ENCODE measurements at places on chromosomes 3 and 15.

DNA sequence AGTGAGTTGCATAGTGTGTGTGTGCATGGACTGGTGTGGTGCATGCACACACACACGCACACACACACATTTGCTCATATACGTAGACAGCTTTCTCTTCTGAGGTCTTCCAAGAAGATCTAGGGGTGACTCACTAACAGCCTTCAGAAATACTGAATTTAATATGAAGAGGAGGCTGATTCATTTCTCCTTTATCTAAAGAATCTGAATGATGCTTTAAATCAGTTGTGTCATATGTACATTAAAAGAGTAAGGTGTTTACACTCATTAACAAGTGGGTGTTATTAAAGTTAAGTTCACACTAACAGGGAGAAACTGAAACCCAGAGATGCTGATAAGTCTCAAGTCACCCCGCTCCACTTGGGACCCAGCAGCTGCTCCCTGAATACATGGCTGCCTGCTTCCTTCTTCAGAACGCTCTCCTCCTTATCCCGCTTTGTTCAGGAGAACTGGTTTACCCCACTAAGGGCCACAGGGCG lies 22.0 kb downstream of the TMPRSS7 start:
- peak; percentile 46 for DNase-seq

GRCh38 chr3:195025056-195025883 lies 245.7 kb downstream of the XXYLT1 start:
- no peak for DNase-seq

DNA sequence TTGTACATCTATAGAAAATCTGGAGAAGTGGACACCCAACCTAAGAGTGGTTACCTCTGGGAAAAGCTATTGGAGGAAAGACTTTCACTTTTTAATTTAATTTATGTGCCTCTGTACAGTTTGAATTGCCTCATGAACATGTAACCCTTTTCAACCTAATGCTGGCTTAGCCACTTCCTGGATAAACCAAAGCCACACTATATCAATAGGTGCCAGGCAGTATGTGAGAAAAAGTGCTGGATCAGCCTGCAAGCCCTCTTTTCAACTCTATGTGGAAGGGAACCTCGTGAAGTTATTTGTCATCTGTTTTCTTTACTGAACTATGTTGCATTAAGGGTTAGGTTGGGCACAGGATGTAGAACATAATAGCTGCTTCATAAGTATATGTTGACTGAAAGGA lies 9.3 kb upstream of the TOPAZ1 start:
- DNase-seq = no peak

DNA sequence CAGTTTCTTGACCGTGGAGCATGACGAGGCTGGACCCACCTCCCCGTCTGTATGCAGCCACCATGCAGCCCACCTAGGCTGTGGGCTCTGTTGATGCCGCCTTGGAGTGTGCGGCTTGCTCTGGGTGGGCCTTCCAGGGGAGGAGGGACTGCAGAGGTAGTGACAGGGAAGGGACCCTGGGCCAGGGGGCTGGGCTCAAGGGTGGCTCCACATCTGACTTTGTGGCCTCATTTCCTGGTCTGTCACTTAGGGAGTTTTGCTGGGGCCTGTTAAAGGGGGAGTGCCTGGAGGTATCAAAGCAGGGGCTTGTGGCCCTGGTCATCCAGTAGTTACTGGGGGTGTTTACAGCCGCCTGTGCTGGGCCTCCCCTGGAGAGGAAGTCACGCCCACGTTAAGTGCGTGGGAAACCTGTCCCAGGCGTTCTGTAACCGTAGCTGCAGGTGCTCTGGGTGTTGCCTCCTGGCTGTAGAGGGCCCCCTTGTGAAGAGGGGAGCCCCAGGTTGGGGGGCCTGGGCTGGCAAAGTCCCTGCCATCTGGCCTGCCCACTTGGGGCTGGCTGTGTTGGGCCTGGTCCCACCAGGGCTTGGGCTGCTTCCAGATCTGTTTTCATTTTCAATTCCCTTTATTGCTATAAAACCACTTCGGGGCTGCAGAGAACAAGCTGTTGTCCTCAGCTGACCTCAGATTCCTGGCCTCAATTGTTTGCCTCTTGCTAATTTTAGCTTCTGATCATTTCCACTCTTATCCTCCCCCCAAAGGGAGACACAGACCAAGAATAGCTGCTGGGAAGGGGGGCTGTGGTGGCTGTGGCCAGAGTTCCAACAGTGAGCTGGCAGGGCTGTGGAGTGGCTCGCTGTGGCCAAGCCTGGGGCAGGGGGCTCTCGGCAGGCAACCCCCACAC lies 26.5 kb downstream of the KLF13 start:
- DNase-seq = peak; percentile 90

DNA sequence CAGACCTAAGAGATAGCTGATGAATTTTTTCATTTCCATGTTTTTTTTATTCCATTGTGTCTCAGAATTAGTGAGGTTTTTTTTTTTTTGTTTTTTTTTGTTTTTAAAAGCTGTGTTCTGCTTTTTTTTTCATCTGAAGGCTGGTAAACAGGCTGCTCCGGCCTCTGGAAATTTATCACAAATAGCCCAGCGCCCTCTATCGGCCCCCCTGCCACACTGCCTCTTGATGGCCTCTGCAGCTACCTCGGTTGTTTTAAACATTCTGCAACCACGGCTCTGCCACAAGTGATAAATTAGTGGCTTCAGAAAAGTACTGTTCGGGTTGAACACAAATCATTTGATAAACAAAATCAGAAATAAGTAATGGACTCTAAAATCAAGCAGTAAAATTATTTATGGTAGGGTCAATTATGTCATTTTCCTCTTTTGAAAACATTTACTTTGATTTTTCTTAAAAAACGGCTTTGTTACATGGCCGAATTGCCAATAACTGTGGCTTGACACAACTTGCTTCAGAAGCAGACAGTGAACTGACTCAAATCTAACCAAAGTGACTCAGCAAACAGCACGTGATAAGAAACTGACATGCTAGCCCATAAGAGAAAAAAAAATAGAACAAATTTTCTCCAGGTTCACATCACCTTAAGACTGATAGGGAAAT lies 87.8 kb downstream of the RSL24D1 start:
- DNase-seq = peak; percentile 65

DNA sequence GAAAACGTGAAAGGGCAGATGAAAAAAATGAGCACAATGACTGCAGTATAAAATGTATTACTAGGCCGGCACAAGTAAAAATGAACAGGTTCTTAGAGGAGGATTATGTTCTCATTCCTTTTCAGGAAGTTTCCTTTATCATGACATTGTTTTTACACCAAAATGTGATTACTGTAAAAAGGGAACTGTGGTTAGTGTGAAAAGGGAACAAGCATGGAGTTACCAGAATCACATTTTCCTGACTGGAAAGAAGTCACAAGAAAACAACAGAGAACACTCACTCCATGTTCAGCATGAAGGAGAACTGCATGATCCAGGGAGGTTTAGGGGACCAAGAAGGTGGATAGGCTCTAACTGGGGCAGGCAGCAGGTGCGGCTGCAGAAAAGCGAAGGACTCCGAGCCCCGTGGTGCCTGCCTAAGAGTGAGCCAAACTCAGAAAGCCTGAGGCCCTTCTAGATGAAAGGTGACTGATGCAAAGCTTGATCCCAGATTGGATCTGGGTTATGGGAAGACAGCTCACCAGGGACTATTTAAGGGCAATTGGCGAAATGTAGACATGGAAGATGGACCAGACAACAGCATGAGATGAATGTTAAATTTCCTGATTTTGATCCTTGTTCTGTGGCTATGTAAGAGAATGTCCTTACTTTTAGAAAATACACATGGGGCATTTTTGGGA lies 77.3 kb downstream of the CCR1 start:
- DNase-seq = no peak

GRCh38 chr15:82739086-82739485 lies 29.4 kb upstream of the AP3B2 start:
- DNase-seq = no peak

- DNase-seq = no peak
Observed at GRCh38 chr3:189398656-189399055, 226.9 kb downstream of the TPRG1 start.

GRCh38 chr15:48463366-48463880 lies 132.2 kb downstream of the DUT start:
- no peak for DNase-seq

DNA sequence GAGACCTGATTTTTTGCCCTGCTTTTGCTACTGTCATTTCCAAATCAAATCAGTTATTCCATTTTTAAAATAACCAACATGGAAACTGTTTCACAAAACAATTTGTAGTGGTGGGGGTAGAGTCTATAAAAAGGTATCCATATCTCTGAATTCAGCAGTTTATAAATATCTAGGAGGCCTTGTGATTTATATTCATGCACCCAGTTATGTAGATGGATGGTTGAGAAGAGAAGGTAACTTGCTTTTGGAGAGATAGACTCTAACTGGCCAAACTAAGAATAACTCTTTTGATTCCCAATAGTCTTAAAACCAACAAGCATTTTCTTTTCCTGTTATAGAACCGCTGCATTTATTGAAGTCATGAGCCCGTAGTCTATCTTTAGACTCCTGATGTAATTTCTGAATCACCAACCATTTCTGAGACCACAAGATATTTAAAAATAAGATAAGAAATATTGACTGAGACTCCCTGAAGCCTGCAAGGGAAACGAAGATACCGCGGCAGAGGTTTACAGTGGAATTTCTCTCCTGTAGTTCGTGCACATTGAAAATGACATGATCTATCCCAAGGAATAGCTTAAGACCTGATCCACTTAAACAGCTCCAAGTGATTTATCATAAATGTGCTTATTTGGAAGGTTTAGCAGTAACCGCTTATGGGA lies 68.5 kb downstream of the SAMMSON start:
- DNase-seq = peak; percentile 33

DNA sequence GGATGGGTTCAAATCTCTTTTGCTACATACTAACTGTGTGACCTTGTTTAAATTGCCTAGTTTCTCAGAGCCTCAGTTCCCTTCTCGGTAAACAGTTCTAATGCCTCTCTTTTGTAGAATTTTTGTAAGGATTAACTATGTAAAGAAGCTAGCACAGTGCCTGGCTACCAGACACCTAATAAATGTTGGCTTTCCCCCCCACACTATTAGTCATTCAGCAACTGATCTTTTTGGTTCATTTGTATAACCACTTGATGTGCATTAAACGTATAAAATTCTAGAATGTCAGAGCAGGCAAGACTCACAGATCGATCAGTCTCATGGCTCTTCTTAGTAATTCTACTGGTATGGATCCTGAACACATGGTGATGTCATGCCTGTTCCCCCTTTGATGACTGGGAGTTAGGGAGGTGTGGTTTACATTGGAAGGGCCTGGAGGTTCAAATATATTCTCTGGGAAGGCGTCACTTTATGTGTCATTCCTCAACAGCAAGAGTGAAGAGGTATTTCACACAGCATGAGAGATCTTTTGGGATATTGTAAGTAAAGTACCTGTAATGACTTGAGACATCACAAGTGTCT lies 6.5 kb downstream of the TAGLN3 start:
- DNase-seq = no peak

- no peak for DNase-seq
Observed at GRCh38 chr3:130256821-130257340, 88.6 kb upstream of the COL6A5 start.
